NCI-H2081 (cell line): ENCODE measurements at places on chromosomes 5 and 9.

DNA sequence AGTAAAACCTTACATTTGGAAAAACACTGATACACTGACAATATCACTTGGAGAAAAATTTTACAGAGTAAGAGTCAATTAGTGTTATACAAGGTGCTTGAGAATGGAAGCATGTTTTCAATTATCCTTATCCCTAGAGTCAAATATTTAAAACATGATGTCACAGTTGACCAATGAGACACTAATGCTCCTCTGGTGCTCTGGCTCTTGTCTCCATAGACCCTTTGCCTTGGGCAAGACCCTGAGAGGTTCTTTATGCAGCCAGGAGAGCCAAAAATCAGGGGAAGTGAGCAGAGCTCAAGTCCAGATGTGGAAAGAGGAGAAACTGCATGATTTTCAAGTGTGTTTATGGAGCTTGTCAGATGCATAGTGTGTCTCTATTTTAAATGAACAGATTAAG lies 153.9 kb downstream of the MARCHF11 start:
- no peak for DNase-seq

DNA sequence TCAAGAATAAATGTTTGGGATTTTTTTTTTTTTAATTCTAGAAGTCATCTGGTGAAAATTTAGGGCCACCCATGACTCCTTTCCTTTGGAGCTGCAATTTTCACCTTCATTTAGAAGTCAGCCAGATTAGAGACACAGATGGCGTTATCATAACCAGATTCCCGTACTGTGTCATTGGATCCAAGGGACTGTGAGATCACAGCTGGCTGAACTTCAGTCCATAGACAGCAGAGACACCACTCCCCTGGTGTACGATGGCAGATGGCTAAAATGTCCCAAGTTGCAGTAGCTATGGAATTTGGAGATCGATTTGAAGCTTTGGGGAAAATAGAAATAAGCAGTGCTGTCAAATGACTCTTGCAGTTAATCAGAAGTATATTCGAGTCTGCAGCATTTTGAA lies 216.3 kb downstream of the RFK start:
- DNase-seq = no peak

GRCh38 chr5:77844373-77844622 lies 68.2 kb upstream of the TBCA start:
- no peak for DNase-seq

- DNase-seq = no peak
These were observed 4.6 kb upstream of the SERINC5 start for GRCh38 chr5:80260461-80260860.

GRCh38 chr5:56328753-56329560 lies 95.8 kb upstream of the ANKRD55 start:
- no peak for DNase-seq

DNA sequence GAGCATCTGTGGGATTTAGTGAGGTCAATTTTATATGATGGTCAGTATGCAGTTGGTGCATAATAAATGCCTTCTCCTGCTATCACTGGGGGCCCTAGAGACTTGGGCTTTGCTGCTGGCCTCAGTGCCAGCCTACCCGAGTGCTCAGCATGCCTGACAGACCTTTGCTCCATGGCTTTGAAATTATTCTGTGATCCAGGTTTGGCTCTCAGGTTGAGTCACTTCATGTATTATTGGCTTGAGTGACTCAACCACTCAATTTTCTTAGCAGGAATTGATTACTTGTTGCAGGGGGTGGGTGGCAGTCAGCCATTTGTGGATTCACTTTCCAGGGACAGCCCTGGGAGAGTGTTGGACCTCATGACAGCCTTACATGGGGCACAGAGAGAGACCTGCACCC lies 13.5 kb downstream of the SLC25A48 start:
- DNase-seq = no peak

DNA sequence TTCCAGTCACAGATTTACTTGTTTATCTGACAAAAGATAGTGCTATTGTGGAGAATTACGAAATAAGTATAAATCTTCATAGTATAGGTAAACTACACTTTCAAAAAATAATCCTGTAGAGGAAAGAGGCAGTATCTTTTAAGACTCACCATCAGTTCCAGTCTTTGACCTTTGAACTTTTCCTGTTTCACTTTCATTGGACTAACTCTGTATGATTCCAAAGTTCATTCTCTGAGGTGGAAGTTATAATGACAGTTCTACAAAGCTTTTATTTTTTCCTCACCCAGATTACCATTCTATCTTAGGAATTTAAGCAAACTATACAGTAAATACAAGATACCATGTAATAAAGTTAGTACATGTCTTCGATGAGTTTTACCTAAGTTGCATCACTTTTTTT lies 901.3 kb upstream of the SEMA6A start:
- no peak for DNase-seq

DNA sequence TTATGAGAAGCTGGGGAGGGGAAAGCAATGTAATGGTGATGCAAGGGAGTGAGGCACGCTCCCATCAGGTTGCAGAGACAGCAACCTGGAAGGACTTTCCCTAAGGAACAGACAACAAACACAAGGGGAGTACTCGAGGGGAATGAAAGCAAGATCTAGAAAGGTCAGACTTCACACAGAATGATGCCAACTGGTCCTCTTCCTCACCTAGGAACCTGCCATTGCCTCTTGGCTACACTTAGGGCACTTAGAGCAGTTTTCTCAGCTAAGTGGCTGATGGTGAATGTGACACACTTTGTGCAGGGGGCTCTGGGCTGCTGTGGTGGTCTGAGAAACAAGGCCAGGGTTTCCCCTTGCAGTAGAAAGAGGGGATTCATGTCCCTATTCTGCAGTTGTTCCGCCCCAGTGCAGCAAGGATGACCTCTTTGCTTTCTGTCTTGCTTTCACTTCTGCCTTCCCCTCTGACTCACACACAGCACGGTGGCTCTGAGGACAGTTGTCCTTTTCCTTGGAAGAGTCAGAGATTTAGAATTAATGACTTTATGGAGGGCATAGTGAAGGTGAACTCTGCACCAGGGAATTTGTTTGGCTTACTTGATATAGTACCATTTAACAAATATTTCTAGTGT lies 394.0 kb upstream of the KLF4 start:
- no peak for DNase-seq
